ENCODE measurements at places on chromosomes 2 and 18. TPM values are rescaled to one million over a fixed set of nuclear protein-coding genes. Genes with fewer than 3 reads are reported as not detected.

CRYBA2 gene
- not detected for polyA plus RNA-seq

REEP1 gene
- polyA plus RNA-seq = 0.27 TPM

SLC23A3 gene
- 0.58 TPM for polyA plus RNA-seq

DHRS9 gene
- not detected for polyA plus RNA-seq

TRIB2 gene
- polyA plus RNA-seq = 32.1 TPM

FSHR gene
- not detected for polyA plus RNA-seq

GPBAR1 gene
- not detected for polyA plus RNA-seq

ERICH2 gene
- polyA plus RNA-seq = not detected

RIT2 gene
- not detected for polyA plus RNA-seq

POMC gene
- 3.6 TPM for polyA plus RNA-seq

SERPINB3 gene
- polyA plus RNA-seq = not detected

Data from GM23248 (cell line).